ENCODE measurements at places on chromosomes 4 and X. TPM values are rescaled to one million over a fixed set of nuclear protein-coding genes. Genes with fewer than 3 reads are reported as not detected.
A peak's percentile ranks its signal among the peaks of the same experiment; 100 is the strongest.

DNA sequence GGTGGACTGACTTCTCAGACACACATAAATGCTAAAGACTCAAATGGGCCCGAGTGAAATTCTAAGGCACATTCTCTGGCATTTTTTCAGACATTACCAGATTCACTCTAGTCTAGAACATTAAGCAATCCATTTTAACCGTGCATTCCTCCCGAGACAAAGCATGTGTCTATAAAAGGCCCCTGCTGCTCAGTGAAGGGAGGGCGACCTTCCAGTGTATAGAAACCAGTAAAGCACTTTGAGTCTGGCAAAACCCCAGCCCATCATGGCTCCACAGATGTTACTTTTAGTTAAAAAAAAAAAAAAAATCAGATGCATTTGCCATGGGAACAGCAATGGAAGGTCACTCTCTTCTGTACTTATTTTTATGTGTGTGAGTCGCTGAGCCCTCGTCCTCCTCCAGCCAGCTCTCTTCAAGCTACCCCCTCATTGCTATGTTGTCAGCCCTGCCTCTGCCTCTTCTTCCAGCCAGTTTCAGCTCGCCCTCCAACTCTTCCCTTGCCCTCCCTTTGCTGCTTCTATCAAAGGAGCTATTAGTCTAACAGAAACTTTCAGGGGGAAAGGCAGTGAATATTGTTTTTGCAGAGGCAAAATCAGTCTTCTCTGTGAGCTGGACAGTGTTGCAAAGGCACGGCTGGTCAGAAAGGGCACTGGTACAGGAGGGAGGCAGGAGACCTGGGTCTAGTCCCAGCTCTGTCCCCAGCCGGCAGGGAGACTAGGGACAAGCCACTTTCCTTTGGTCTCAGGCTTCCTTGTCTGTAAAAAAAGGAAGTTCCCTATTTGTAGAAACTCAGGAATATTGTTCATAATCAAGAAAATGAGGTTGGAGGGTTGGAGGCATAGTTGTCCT, 644.2 kb downstream of the ZNF674 start:
- no peak for DNase-seq

GRCh38 chrX:41824551-41824950, 98.8 kb downstream of the CASK start:
- peak; percentile 71 for DNase-seq

CXCL1 gene
- total RNA-seq, result not detected

DNA sequence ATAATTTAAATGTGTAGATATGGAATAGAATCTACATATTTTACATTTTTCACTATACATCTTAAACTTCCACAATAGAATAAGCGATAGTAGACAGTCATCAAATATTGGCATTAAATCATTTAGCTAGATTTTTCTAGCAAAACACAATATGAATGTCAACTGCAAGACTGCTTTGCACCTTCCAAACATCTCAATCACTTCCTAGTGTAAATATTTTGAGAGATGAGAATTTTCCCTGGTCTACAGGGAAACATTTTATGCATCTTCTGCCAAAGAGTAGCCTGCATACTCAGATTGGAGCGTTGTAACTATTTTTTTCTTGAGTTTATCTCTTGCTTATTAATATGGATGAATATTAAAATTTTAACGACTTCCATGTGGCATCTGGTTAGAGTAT, 897.4 kb downstream of the CENPC start:
- no peak for DNase-seq

DNA sequence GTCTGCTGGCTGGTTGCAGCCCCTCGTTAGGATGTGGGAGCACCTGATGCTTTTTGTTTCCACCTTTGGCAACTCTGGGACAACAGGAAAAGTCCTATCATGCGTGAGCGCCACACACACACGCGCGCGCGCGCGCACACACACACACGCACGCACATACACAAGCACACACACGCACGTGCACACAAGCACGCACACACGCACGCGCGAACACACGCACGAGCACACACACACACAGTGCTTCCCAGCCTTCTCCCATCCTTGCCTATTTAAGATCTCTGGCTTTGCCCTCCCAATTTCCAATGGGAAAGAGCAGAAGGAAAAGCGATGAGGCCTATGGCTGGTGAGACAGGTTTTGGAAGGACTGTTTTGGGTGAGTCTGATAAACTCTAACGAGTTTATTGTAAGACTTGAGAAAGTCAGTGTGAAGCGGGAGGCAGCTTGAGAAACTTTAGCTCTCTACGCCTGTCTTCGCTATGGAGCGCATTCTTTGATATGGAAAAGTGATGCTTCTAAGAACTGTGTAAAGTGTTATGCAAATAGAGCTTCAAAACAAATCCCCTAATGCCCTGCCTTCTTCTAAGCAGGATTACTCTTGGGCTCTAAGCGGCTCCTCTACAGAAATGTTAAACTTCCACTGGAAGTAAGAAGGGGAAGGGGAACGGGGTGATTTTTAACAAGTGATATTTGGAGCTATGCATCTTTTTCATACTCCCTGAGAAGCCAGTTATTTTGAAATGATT, 11.8 kb downstream of the SUPT20HL1 start:
- no peak for DNase-seq

XPNPEP2 gene
- total RNA-seq, result not detected

GRCh38 chr4:7213807-7214206, 21.5 kb downstream of the SORCS2 start:
- DNase-seq, result no peak

GRCh38 chr4:99645036-99645435, 12.6 kb downstream of the C4orf54 start:
- DNase-seq, result no peak

DNA sequence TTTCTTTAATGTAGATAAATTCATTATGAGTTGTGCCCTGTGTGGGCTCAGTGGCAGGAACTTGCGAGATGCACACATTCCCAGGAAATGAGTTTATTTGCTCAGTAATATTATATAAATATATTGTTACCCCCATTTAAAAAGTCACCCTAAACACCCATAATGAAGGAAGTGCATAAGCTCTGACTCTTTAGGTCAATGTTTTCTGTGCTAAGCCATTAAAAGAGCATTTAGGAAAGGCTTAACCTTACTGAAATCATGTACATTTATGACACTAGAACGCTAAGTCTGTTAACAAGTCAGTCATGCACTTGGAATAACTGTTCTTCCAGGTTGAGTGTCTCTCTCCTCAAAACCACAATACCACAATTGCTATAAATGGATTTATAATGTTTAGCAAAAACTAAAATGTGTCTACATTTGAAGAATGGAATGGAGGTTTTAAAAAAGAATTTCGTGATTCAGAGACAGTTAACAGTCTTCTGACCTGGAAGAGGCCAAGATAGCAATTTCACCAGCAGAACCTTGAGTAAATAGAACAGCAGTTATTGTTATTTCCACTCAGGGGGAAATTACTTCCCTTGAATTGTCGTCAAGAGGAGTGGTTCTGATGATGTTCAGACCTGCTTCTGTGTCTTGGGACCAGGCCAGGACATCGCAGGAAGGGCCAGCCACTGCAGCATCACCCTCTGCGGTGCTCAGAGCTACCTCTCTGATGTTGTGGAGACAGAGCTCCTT, 91.1 kb upstream of the VEGFC start:
- DNase-seq, result peak; percentile 88

DNA sequence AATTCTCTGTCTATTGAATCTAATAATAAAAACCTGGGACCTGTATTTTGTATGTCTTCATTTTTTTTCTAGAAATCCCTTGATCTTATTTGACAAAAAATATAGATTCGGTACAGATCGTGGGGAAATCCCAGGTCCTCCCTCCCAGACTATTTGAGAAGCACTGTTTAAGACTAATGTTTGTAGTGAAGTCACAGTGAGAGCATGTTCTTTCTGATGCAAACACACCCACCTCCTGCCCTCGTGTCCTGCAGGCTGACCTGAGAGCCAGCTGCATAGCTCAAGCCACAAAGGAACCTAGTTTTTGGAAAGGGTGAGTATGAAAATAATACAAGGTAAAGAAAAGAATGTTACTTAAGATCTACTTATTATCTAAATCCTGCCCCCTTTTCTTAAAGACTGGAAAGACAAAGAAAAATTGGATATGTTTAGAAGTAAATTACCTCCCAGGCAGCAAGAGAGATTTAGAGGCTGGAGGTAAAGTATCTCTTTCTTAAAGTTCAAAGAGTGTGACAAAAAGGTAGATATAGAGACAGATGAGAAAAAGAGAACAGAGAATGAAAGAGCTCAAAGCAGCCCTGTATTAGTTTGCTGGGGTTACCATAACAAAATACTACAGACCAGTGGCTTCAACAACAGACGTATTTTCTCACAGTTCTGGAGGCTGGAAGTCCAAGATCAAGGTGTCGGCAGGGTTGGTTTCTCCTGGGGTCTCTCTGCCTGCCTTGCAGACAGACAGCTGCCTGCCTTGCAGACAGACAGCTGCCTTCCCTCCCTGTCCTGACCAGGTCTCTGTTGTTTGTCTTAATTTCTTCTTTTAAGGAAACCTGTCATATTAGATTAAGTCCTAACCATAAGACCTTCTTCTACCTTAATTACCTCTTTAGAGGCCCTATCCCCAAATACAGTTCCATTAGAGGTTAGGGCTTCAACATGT, 20.4 kb upstream of the DCTD start:
- peak; percentile 55 for DNase-seq

DNA sequence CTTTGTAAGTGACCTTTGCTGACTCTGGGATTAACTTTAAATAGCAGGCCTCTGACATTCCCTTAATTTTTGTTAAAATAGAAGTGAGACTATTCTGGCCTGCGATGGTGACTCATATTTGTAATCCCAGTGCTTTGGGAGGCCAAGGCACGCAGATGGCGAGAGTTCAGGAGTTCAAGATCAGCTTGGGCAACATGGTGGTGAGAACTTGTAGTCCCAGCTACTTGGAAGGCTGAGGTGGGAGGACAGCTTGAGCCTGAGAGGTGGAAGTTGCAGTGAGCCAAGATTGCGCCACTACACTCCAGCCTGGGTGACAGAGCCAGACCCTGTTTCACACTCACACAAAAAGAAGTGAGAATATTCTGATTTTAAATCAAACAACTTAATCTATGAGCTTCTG, 27.3 kb downstream of the ZNF330 start:
- DNase-seq, result peak; percentile 71

DNA sequence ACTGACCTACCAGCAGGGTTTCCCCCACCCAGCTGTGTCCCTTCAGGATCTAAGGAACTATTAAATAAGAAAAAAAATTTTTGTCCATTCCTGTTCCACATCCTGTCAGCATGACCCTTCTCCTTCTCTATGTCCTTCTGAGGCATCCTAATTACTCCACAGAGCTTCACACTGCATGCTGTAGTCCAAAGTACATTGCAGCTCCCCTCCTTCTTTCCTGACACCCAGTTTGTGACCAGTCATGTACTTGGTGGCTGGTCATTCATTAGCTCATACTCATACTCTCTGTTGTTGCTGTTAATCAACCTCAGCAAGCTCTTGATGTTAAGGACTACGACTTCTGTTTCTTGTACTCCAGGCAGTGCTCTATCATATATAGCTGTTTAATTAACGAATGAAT, 2.4 kb upstream of the EGF start:
- no peak for DNase-seq

DNA sequence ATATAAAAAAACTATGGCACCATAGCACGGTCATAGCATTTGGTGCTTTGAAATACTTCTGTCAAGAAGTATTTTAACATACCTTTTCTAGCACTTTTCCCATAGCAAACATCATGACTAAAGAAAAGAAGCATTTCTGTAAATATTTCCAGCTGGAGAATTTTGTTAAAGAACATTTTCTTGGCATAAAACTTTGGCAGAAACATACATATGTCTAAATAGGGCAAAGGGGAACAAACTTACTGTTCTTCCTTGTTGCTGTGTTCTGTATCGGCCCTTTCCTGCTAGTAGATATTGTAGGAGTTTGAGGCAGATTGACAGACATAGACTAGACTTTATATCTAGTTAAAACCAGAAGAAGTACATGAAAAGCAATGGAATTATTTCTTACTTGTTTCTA, 2368.5 kb downstream of the PCDH7 start:
- no peak for DNase-seq

DNA sequence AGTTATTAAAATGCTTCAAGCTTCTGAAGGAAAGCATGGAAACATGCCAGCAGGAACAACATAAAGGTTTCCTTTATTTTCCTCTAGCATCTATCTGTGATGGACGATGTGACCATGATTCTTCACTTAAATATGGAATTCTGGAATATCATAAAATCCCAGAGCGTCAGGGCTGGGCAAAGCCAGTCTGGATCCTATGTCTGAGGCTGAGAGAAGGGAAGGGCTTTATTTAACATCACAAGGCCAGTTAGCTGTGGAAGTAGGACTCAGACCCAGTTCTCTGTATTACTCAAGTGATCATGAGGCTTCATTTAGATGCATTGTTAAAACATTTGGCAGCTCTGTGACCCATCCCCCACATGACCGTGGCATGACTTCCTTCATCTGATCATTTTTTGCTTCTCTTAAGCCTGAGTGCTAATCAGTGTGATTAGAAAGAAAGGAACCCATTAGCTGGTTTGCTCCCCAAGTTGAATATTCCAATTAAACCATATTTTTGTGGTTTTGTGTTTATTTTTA, 40.9 kb upstream of the EOLA2 start:
- no peak for DNase-seq

GRCh38 chr4:103046416-103047290, 27.1 kb upstream of the SLC9B1 start:
- peak; percentile 46 for DNase-seq

DNA sequence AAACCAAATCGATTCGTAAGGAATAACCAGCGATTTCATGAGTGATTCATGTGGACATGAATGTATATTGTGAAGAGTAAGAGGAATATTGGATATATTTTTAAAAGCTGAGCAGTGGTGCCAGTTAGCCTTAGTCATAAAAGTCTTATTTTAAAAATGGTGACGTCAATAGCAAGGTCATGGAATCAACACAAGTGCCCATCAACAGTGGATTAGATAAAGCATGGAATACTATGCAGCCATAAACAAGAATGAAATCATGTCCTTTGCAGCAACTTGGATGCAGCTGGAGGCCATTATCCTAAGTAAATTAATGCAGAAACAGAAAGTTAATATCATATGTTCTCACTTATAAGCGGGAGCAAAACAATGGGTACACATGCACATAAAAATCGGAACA, 89.0 kb upstream of the STOX2 start:
- DNase-seq, result no peak

GRCh38 chrX:102650903-102651241, 411 bp upstream of the GPRASP1 start:
- DNase-seq, result no peak

DNA sequence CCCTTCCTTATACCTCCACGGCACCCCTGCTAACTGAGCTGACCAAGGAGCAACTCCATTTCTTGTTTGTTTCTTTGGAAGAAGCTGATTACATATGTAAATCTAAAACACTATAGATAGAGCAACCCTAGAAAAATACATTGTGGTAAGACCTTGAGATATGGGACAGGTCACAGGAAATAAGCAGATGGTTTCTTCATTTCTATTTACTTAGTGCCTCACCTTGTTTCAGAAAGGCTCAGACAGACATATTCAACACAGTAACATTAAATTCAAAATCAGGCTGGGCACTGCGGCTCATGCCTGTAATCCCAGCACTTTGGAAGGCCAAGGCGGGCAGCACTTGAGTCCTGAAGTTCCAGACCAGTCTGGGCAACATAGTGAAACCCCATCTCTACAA, 47.3 kb downstream of the IRF2 start:
- DNase-seq, result no peak
